ENCODE measurements at places on chromosomes 2 and 18. TPM values are rescaled to one million over a fixed set of nuclear protein-coding genes. Genes with fewer than 3 reads are reported as not detected.
A peak's percentile ranks its signal among the peaks of the same experiment; 100 is the strongest.

C2orf92 gene
- 11.7 TPM for total RNA-seq

- peak; percentile 82 for DNase-seq
Measured at GRCh38 chr18:2984703-2985261, 28.2 kb downstream of the LPIN2 start.

DNA sequence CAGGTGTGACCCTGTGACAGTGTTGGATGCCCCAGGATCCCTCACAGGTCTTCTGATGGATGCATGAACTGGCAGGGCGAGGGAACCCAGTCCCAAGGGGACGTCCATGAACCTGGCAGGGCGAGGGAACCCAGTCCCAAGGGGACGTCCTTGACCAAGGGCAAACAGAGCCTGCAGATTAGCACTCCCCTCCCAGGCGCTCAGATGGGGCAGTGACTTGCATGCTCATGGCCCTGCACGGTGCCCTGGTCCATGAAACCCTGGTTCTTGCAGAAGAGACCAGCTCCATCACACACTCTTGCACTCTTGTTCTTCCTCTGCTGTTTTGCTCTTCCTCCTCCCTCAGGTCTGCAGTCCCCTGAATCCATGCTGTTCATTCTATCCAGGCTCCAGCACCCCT, 192.7 kb downstream of the GALR1 start:
- no peak for DNase-seq

DNA sequence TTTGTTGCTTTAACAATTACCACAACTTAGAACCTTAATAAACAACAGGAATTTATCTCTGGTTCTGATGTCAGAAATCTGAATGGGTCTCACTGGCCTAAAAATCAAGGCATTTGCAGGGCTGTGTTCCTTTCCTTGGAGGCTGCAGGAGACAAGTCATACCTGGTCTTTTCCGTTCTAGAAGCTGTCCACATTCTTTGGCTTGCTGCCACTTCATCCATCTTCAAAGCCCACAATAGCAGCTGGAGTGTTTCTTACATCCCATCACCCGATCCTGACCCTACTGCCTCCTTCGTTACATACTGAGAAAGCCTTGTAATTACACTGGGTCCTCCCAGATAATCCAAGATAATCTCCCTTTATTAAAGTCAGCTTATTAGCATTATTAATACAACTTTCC, 18.1 kb downstream of the NETO1 start:
- DNase-seq = no peak

- DNase-seq = no peak
Measured at GRCh38 chr2:207231967-207232366, 66.2 kb upstream of the KLF7 start.

All from left lobe of liver (tissue), 2 donors.